SIG-M5 (cell line): ENCODE measurements at places on chromosomes 1 and 21.

DNA sequence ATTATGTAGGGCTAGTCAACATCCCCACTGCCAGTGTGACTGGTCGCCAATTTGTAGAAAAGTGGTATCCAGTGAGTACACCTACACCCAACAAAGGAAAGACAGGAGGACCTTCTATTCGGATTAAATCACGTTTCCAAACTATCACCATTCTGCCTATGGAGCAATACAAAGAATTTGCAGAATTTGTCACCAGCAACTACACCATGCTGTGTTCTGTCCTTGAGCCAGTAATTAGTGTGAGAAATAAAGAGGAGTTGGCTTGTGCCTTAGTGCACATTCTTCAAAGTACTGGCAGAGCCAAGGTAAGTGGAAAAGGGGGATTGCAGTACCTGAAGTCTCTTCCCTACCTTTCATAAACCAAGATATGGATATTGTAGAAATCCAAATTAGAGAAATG, 53.8 kb downstream of the CLEC20A start:
- DNase-seq, result no peak

DNA sequence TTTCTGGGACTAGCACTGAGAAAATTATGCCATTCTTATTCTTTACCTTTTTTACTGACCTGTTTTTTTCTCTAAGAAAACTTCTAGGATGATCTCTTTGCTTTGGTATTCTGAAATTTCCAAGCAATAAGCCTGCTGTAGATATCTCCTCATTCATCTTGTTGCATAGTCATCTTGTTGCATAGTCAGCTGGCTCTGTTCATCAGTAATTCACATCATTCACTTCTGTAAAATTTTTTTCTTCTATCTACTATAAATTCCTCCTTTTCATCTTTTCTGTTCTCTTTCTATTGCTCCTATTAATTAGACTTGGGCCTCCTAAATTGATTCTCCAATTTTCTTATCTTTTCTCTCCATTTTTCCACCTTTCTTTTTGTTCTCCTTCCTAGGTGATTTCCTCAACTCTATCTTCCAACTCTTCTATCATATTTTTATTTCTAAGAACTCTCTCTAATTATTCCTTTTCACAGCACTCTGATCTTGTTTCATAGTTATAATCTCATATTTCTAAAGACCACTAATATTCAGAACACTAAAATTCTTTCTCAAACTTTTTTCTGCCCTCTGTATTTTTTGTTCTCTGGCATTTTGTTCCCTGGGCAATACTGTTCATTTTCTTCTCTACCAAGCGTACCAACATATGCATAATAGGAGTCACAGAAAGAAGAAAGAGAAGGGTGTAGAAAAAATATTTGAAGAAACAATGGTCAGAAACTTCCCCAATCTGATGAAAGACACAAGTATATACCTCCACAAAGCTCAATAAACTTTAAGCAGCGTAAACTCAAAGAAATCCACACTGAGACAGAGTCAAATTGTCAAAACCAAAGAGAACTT, 17.7 kb downstream of the TUT4 start:
- DNase-seq, result no peak

DNA sequence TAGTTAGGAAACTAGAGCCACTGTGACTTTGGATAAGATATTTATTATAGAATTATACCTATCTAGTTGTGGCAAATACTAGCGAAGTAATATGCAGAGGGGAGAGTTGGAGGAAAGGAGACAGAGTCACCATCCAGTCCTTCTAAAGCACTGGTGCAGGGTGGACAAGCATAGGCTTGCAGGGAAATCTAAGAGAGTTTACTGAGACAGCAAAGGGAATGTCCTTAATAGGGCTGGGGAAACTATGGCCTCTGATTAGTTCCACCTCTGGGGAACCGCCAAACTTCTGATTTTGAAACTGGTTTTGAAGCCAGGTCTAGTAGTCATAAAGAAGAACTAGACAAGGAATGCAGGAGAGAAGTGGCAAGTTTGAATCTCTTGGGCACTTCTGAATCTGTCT, 407.9 kb downstream of the VAV3 start:
- no peak for DNase-seq

- no peak for DNase-seq
These were observed 18.8 kb downstream of the SLC26A9 start for GRCh38 chr1:205924460-205924790.

GRCh38 chr1:25031966-25032667, 102.0 kb upstream of the RUNX3 start:
- no peak for DNase-seq

GRCh38 chr1:54937469-54937868, 43.0 kb upstream of the TMEM61 start:
- DNase-seq, result no peak

DNA sequence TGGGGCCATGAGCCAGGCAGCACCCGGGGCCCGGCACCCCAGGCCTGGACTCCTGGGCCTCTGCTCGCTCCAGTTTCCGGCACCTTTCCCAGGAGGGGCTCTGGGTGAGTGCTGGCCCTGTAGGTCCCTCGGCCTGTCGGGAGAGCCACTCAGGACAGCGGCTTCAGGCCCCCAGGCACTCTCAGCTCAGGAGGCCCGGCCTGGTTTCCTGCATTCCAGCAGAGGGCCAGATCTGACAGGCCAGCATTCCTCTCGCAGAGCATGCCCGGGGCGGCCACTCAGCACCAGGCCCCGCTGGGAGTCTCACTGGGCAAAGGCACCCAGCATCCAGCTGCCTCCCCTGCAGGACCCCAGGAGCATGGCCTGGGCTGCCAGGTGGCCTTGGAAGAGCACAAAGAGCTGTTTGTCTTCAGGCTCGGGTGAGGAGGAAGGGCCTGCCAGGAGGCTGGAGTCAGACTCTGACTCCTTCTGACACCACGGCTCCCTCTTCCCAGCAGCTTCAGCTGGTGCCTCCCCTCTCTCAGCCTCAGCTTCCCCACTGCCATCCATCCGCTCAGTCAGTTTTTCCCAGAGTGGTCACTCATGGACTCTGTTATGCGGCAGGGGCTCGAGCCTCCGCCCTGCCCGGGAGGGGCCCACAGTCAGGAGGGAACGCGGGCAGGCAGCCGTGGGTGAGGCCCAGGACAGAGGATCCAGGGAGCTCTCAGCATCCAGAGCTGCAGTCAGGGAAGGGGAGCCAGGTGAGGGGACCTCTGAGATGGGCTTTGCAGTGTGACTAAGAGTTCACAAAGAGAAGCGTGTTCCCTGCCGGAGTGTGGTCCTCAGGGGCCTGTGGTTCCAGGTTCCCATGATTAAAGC, 51.7 kb downstream of the WNT9A start:
- DNase-seq, result no peak

GRCh38 chr21:39972976-39973770, 105.9 kb downstream of the PCP4 start:
- DNase-seq, result no peak

DNA sequence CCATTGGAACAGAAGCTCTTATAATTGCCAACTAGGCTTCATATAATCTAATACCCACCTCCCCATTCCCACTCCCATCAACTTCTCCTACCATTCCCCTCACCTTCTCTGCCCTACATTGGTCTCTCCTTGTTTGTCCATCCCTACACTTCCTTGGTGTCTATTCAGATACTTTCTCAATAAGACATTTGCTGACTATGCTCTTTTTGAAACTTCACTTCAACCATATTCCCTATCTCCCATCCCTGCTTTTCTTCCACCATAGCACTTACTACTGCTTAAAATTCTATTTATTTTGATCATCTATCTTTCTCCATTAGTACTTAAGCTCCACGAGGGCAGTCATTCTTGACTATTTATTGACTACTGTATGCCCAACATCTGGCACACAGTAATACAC, 40.4 kb downstream of the CD160 start:
- DNase-seq, result no peak

GRCh38 chr1:113818578-113818977, 6.3 kb upstream of the RSBN1 start:
- DNase-seq, result no peak
